ENCODE measurements at places on chromosomes 16 and 17.

GRCh38 chr17:40448639-40449261, 5.5 kb downstream of the IGFBP4 start:
- DNase-seq, result no peak

GRCh38 chr16:63933841-63934240, 1188.0 kb downstream of the CDH11 start:
- no peak for DNase-seq

DNA sequence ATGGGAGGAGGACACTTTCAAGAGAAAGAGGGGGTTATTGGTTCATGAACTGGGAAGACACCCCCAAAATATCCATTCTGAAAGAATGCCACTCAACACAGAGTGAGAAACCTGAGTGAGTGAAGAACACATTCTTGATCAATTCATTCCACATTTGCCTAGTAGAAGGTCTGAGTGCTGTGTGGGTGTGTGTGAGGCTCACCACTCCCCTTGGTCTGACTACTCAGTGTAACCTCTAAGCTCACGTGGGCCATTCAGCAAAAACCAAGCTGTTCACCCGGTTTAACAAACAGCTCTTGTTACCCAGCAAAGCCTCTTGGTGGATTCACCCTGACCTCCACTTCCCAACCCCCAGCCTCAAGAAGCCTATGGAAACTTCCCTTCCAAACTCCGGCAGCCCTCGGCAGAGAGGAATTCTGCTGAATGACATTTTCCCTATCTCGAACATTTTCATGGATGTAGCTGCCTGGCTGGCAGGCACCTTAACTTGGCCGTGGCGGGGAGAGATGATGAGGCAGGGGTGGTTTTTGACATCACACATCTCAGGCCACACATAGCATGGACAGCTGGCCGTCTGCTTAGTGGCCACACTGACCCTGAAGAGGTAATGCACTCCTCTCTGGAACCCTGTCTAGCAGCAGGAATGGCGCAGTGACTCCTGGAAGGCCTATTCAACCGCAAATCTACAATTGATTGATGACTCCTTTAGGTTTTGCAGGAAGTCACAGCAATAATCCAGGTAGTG, 11.6 kb downstream of the ST6GALNAC1 start:
- DNase-seq, result no peak

- no peak for DNase-seq
Measured at GRCh38 chr17:36117505-36118382, 14.1 kb downstream of the CCL4 start.

DNA sequence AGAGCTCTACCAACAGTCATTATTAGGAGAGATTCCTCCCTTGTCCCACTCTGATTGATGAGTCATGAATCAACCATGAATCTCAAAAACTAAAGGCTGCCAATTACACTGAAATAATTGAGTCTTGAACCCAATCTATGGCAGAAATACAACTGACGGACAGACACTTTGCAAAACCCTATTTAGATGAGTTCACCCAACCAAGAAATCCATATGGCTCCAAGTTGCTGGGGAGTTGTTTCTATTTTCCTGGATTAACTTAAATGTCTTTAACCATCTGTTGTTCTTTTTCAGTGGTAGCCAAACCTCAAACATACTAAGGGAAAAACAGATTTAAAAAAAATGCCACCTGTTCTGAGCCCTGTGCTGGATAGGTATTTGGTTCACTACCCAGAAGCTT, 151.0 kb downstream of the SHISA9 start:
- no peak for DNase-seq

DNA sequence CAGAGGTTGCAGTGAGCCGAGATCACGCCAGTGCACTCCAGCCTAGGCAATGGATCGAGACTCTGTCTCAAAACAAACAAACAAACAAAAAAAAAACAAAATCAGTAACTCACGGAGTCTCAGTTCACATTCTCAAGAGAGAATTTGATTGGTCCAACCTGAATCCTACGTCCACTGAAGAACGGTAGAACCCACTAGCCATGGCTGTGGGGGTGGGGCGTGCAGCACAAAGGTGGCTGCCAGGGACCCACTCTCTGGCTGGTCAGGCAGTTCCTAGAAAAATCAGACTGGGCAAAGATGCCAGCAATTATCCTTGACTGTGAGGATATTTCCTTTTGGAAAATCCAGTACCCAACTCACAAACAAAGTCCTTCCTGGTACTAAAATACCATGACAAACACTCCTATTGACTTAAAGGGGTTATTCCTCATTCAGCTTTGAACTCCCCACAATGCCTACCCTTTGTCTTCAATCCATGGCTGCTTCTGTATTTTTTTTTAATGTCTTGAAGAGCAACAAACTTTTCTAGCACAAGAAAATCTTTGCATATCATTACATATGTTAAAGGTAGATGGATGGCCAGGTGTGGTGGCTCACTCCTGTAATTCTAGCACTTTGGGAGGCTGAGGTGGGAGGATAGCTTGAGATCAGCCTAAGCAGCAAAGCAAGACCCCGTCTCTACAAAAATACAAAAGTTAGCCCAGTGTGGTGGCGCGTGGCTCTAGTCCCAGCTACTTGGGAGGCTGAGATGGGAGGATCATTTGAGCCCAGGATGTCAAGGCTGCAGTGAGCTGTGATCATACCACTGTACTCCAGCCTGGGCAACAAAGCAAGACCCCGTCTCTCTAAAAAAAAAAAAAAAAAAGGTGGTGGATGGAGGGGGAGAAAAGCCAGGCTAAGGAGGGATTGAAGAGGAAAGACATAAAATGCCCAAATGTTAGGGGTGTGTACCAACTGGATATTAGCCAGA, 3.8 kb upstream of the POLR3E start:
- DNase-seq, result no peak

DNA sequence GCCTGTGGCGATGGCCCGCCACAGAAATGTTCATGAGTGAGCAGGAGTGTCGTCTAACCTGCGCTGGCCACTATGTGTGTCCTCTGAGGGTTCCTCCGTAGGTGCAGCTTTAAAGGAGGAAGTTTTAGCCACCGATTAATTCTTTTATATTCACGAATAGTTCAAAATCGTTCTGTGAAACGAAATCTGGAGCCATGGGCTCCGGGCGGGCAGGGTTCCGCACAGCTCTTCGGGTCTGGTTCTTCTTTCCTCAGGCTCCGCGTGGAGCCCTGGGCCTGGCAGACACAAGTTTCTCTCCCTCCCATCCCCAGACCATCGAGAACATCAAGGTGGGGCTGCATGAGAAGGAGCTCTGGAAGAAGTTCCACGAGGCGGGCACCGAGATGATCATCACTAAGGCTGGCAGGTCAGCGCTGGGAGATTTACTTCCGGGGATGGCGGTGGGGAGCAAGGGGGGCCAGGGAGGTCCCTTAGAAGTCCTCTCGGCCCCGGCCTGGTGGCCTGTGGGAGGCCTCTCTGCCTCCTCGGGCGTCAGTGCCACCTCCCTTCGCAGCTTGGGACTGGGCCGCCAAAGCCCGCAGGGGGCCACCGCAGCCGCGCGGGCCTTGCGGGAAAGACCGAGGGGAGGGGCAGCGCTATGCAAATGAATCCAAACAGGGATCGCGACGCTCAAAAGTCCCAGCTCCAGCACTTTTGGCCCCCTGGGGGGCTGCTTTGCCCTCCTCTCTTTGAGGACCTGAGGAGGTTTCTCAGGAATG, 5.2 kb downstream of the TBX4 start:
- DNase-seq, result no peak

DNA sequence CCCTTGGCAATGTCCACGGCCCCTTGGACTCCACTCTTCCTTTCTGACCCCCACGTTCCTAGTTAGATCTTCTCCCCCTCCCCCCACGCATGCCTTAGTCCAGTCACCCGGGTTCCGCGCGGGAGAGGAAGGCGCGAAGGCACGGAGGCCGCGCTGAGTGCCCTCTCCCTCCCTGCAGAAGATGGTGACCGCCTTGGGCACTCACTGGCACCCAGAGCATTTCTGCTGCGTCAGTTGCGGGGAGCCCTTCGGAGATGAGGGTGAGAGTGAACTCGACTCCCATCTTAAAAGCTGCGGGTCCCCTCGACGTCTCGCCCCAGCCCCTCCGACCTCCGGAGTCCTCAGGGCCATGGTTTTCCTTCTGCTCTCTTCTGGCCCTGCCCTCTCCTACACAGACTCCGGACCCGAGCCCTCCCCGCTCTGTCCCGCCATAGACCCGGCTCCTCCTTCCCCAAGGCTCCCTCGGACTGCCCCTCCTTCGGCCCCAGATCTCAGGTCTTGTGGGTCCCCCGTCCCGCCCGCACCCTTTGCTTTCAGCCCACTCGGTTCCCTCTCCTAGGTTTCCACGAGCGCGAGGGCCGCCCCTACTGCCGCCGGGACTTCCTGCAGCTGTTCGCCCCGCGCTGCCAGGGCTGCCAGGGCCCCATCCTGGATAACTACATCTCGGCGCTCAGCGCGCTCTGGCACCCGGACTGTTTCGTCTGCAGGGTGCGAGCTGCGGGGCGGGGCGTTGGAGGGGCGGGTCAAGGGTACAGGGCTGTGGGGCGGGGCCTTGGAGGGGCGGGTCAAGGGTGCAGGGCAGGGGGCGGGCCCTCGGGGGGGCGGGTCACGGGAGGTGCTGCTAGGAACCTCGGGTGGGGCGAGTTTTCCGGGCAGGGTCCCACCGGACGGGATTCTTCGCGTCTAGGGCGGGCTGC, 4.6 kb downstream of the TGFB1I1 start:
- DNase-seq, result peak; percentile 80

- DNase-seq, result no peak
Measured at GRCh38 chr17:19531780-19532501, 1.7 kb upstream of the SLC47A1 start.

DNA sequence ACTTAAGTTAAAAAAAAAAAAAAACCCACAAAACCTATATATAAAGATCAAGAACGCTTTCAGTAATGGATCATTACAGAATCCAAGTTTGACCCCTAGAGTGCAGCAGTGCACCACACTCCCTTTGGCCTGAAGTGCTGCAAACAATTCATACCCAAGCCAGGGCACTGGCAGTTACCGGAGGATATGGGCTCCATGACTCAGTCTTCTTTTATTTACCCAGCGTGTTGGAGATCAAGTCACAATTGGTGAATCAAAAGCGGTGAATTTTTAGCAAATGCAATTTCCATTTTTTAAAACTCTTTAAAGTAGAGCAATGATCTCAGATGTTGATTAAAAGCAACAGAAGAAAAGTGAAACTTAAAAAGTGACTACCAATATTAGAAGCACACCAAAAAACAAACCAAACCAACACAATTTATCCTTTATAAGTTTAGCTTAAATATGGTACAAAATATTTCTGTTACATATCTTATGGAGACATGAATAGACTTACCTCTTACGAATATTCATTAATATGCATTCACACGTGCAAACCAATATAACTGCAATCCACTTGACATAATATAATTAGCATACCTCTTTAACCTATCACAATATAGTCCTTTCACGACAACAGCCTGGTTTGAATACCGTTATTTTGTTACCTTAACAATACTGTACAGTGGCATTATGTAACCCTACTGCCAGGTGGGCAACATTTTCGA, 46.3 kb downstream of the ZNF652 start:
- DNase-seq, result peak; percentile 90
